NCI-H1105 treated with DMSO at 0.1 percent for 48 hours (cell line): ENCODE measurements at places on chromosomes 3 and 15.

DNA sequence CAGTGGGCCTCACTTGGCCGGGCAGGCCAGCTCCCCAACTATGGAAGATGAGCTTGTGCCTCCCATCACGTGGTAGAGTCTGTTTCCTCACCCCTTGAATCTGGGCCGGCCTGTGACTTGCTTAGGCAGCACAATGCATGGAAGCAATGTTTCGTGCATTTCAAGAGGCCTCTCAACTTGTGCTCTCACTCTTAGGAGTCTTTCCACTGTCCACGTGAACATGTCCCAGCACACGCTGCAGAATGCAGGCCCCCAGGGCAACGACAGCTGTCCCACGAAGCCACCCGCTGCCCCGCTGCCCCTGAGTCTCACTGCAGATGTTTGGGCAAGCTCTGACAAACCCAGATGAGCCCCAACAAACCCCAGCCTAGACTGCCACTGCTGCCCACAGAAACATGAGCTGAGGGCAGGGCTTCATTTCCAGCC, 27.2 kb upstream of the SLC41A3 start:
- no peak for DNase-seq

- no peak for DNase-seq
Observed at GRCh38 chr3:72311425-72311824, 526.5 kb upstream of the PROK2 start.

- no peak for DNase-seq
Observed at GRCh38 chr15:70636540-70637165, 126.7 kb downstream of the UACA start.

- DNase-seq = no peak
Observed at GRCh38 chr3:71868876-71869275, 83.9 kb upstream of the PROK2 start.

GRCh38 chr15:33860754-33861153, 107.5 kb upstream of the CHRM5 start:
- DNase-seq = no peak

DNA sequence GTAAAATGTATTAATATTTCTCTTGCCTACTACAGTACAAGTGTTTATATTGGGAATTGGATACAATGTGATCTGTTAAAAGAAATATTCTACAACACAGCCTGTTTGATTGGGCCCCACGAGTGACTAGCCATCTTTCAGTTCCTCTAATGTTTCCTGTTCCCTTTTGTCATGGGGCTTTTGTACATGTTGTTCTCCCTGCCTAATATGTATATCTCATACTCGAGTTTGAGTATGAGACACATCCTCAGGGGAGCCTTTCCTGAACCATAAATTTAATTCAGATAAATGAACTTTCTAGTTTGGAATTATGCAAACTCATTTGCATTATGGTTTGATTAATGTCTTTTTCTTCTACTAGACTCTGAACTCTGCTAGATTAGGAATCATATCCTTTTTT, 65.5 kb downstream of the MEF2A start:
- DNase-seq = no peak

DNA sequence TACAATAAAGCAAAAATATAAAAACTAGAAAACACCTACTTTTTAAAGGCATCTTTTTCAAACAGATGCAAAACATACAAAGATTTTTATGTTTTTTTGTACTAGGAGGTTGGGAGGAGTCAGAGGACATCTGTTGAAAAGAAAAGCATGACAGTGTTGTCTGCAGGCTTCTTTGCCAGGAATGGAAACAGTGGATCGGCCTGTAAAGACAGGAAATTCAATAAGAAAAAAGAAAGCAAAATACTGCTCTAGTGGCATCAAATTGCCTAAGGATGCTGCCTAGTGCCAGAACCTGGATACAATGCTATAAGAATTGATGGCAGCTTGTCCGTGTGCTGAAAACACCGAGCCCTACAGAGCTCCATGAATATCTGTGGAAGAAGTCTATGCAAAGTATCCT, 69.9 kb downstream of the TBC1D5 start:
- DNase-seq = no peak

DNA sequence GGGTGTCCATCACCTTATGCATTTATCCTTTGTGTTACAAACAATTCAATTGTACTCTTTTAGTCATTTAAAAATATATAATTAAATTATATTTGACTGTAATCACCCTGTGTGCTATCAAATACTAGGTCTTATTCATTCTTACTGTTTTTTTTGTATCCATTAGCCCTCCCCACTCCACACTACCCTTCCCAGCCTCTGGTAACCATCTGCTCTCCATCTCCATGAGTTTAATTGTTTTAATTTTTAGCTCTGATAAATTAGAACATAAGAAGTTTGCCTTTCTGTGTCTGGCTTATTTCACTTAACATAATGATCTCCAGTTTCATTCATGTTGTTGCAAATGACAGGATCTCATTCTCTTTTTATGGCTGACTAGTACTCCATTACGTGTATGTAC, 16.8 kb downstream of the C3orf20 start:
- DNase-seq = no peak
